ENCODE measurements at places on chromosomes 1 and 21.

DNA sequence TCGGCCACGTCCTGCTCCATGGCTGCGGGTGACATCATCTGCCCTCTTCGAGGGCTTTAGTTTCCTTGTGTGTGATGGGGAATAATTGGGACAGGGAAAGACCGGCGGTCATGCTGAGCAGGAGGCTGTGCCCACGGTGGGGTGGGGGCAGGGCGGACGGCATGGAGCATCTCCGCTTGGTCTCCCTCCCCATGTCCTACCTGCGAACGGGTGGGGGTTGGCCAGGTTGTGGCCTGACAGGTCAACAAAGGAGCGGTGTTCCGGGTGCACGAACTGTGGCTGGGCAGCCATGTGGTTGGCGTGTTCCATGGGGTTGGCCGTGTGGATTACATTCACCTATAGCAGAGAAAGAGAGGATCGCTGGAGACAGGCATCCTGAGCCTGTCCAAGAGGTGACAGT, 80.0 kb downstream of the PIK3CD start:
- no peak overlapping the region for H3K27ac ChIP-seq
- no peaks in the 10 kb centered on the region for H3K27me3 ChIP-seq
- DNase-seq: no peak
- peaks cover 94% of the 10 kb centered on the region for H3K36me3 ChIP-seq
- peaks cover 11% of the 10 kb centered on the region for H3K4me1 ChIP-seq

DNA sequence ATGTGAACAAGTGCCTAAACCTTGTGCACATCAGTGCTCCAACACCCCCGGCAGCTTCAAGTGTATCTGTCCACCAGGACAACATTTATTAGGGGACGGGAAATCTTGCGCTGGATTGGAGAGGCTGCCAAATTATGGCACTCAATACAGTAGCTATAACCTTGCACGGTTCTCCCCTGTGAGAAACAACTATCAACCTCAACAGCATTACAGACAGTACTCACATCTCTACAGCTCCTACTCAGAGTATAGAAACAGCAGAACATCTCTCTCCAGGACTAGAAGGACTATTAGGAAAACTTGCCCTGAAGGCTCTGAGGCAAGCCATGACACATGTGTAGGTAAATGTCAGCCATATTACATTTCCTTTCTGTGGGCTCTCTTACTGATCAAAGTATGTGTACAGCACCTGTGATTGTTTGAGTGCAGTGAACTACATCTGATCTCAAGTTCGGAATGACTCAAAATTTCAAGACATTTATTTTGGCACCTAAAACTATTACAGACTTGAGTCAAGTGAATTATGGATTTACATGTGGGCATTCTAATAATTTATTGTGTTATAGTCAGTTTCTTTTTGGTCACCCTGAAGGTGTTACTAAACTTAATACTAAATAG, 196.5 kb downstream of the TPR start:
- no peaks in the 10 kb centered on the region for H3K4me1 ChIP-seq
- no peak overlapping the region for H3K4me3 ChIP-seq
- no peaks in the 10 kb centered on the region for H3K27me3 ChIP-seq
- no peaks in the 10 kb centered on the region for H3K36me3 ChIP-seq
- DNase-seq: no peak

DNA sequence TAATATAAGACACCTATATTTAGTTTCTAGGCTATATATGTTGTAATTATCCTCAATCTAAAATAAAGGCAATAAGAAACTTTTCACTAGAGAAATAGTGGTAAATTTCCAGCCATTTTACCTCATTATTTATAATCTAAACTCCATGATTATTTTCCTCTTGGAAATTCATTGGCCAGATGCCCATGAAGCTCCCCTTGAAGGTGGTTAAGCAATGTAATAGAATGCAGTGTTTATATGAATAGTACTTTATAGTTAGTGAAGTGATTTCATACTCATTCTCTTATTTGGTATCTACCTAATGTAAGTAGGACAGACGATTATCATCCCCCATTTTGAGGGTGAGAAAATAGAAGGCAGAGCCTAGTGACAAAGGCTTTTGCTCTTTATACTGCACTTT, 26.5 kb downstream of the NFYC start:
- no peak for DNase-seq
- peak overlapping the region; percentile 17 for H3K27ac ChIP-seq
- H3K27me3 ChIP-seq: no peaks in the 10 kb centered on the region
- no peak overlapping the region for H3K4me3 ChIP-seq
- H3K4me1 ChIP-seq: peaks cover 27% of the 10 kb centered on the region
- H3K36me3 ChIP-seq: no peaks in the 10 kb centered on the region

DNA sequence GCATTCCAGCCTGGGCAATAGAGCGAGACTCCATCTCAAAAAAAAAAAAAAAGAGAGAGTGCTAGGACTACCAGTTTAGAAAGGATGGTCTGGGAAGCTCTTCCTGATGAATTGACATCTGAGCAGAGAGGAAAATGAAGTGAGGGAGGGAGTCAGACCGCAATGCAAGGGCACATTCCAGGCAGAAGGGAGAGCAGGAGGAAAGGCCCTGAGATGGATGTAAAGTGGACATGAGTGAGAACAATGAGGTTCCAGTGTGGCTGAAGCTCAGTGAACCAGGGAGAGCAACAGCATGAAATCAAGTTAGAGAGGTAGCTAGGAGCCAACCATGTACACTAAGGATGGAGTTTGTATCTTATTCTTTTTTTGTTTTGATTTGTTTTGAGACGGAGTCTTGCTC, 55.9 kb upstream of the SPOCD1 start:
- H3K4me3 ChIP-seq: no peak overlapping the region
- no peak for DNase-seq
- no peaks in the 10 kb centered on the region for H3K36me3 ChIP-seq
- no peaks in the 10 kb centered on the region for H3K27me3 ChIP-seq

DNA sequence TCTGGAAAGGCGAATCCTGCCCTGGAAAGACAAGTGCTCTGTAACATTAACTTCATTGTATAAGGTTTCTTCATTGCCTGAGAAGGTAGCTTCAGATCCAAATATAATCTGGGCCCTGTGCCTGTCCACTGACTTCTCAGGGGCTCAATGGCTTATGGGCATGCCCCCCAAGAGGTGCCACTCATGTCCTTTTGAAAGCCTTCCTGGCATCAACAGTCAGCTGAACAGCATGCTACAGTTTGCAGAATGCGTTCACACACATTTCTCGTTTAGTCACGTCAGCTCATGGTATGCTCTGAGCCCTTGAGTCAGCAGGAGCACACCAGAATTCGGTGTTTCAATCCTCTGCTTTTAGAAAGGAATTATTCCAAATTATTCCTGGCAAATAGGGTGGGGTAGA, 23.8 kb downstream of the TMCC2 start:
- no peak for DNase-seq
- no peak overlapping the region for H3K4me3 ChIP-seq
- no peak overlapping the region for H3K27ac ChIP-seq

GRCh38 chr1:93818570-93818959, 60.4 kb downstream of the DNTTIP2 start:
- H3K4me3 ChIP-seq: no peak overlapping the region
- H3K27me3 ChIP-seq: no peaks in the 10 kb centered on the region
- DNase-seq: no peak
- peaks cover 14% of the 10 kb centered on the region for H3K4me1 ChIP-seq

DNA sequence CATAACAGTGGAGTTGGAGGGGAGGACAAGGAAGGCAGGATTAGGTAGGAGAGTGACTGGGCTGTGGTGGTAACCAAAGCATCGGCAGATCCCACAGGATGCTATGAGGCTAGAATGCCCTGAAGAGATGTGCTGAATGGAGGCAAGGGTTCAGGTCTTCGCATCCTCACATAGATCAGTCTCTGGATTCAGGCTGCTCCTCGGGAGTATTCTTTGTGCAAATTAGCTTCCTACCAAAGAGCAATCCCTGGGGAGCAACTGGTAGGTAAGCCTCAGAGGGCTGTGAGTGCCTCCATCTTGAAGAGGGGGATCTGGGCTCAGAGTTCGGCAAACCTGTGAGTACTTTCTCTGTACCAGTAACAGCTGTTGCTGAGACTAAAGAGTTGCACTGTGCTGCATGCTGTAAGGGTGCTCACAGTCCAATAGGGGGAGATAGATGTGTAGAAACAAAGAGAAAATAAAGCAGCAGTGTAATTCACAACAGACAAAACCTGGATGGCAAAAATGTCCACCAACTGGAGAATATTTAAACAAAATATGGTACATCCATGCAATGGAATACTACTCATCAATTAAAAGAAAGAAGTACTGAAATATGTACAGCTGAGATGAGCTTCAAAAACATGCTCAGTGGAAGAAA, 322.4 kb upstream of the DEPDC1 start:
- no peak overlapping the region for H3K4me3 ChIP-seq
- no peak overlapping the region for H3K27ac ChIP-seq
- no peak for DNase-seq
- H3K4me1 ChIP-seq: no peaks in the 10 kb centered on the region

- H3K4me1 ChIP-seq: no peaks in the 10 kb centered on the region
- no peak for DNase-seq
- no peaks in the 10 kb centered on the region for H3K27me3 ChIP-seq
- H3K4me3 ChIP-seq: no peak overlapping the region
- H3K36me3 ChIP-seq: no peaks in the 10 kb centered on the region
Observed at GRCh38 chr1:154448331-154448811, 43.2 kb downstream of the IL6R start.

DNA sequence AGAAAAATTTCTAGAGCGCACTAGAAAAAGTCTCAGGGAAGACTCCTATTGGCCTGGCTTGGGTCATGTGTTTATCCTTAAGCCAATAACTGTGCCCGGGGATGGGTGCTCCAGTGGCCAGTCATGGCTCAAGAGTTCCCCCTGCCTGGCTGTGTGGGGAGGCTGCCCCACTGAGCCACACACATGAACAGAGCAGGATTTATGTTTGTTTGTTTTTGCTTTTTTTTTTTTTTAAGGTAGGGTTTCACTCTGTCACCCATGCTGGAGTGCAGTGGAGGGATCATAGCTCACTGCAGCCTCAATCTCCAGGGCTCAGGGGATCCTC, 21.8 kb downstream of the EDN2 start:
- H3K4me3 ChIP-seq: no peak overlapping the region
- no peaks in the 10 kb centered on the region for H3K4me1 ChIP-seq
- H3K27me3 ChIP-seq: no peaks in the 10 kb centered on the region
- no peaks in the 10 kb centered on the region for H3K36me3 ChIP-seq
- H3K27ac ChIP-seq: no peak overlapping the region

GRCh38 chr1:16612332-16613172, 812 bp downstream of the NBPF1 start:
- H3K4me3 ChIP-seq: peak overlapping the region; percentile 67
- no peak overlapping the region for H3K27ac ChIP-seq
- H3K4me1 ChIP-seq: peaks cover 21% of the 10 kb centered on the region
- peak; percentile 67 for DNase-seq
- peaks cover 6% of the 10 kb centered on the region for H3K27me3 ChIP-seq

- no peak overlapping the region for H3K4me3 ChIP-seq
- no peaks in the 10 kb centered on the region for H3K36me3 ChIP-seq
Observed at GRCh38 chr21:46067505-46068201, 30.3 kb upstream of the COL6A2 start.

DNA sequence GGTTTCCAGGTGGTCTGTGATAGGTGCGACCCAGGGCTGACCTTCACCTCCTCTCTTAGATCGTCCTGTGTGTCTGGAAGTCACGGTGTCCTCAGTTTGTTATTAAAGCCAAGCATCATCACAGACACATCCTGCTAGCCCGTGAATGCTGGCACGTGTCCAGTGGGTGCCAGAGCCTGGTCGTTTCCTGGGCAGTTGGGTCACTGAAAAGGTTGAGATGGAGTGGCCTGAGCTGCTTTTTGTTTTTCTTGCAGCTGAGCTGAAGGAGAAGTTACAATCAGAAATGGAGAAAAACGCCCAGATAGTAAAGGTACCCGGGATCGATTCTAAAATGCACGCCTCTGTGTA, 23.2 kb downstream of the PCNT start:
- H3K36me3 ChIP-seq: peaks cover 58% of the 10 kb centered on the region
- no peaks in the 10 kb centered on the region for H3K4me1 ChIP-seq
- no peaks in the 10 kb centered on the region for H3K27me3 ChIP-seq
- no peak overlapping the region for H3K27ac ChIP-seq

GRCh38 chr1:169012416-169012815, 94.1 kb upstream of the ATP1B1 start:
- no peak for DNase-seq
- no peaks in the 10 kb centered on the region for H3K4me1 ChIP-seq
- H3K4me3 ChIP-seq: no peak overlapping the region
- no peak overlapping the region for H3K27ac ChIP-seq
- H3K27me3 ChIP-seq: no peaks in the 10 kb centered on the region

DNA sequence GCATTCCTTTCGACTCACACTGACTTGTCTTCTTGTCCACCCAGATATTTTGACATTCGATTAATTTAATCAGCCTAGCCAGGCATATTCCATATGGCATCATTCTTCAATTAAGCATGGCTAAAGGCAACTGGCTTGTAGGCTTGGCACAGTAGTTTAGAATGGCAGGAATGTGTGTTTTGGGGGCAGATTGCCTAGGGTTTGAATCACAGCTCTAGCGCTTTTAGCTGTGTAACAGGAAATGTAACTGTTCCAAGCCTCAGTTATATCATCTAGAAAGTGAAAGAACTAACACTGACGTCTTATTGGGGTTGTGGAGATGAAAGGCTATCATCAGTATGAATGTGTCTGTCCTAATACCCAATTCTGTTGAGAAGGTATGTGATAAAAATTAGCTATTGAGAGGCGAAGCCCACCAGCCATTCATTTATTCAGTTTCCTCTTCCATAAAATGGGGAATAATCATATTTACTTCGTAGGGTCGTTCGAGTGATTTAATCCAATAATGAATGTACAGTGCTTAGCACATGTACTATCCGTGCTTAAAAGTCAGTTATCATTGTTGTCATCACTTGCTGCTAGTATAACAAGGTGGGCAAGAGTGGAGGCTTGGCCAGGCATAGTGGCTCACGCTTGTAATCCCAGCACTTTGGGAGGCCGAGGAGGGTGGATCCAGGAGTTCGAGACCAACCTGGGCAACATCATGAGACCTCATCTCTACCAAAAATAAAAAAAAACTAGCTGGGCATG, 41.6 kb upstream of the GRHL3 start:
- H3K27ac ChIP-seq: no peak overlapping the region
- H3K4me1 ChIP-seq: peaks cover 3% of the 10 kb centered on the region

GRCh38 chr1:43492826-43493225, 37.9 kb upstream of the PTPRF start:
- no peaks in the 10 kb centered on the region for H3K36me3 ChIP-seq
- H3K4me1 ChIP-seq: no peaks in the 10 kb centered on the region
- DNase-seq: no peak
- H3K4me3 ChIP-seq: no peak overlapping the region

GRCh38 chr1:172212124-172212523, 208.4 kb upstream of the C1orf105 start:
- no peak for DNase-seq
- no peaks in the 10 kb centered on the region for H3K27me3 ChIP-seq
- H3K4me1 ChIP-seq: no peaks in the 10 kb centered on the region
- no peak overlapping the region for H3K4me3 ChIP-seq
- no peak overlapping the region for H3K27ac ChIP-seq
- no peaks in the 10 kb centered on the region for H3K36me3 ChIP-seq

- DNase-seq: no peak
- no peaks in the 10 kb centered on the region for H3K36me3 ChIP-seq
- no peak overlapping the region for H3K27ac ChIP-seq
- peaks cover 4% of the 10 kb centered on the region for H3K4me1 ChIP-seq
- no peak overlapping the region for H3K4me3 ChIP-seq
- no peaks in the 10 kb centered on the region for H3K27me3 ChIP-seq
Observed at GRCh38 chr1:244965185-244966030, 101.1 kb upstream of the HNRNPU start.

GRCh38 chr1:233569636-233570035, 44.3 kb upstream of the KCNK1 start:
- H3K4me3 ChIP-seq: no peak overlapping the region
- no peaks in the 10 kb centered on the region for H3K4me1 ChIP-seq
- DNase-seq: no peak
- H3K36me3 ChIP-seq: no peaks in the 10 kb centered on the region
- H3K27ac ChIP-seq: no peak overlapping the region
- H3K27me3 ChIP-seq: no peaks in the 10 kb centered on the region

Measured in B cell (primary cell).